Cerebellar cortex (tissue), 1 donor: ENCODE measurements at places on chromosomes 16 and 17.

- DNase-seq: no peak
These were observed 122.1 kb downstream of the SNX29 start for GRCh38 chr16:12098429-12099310.

DNA sequence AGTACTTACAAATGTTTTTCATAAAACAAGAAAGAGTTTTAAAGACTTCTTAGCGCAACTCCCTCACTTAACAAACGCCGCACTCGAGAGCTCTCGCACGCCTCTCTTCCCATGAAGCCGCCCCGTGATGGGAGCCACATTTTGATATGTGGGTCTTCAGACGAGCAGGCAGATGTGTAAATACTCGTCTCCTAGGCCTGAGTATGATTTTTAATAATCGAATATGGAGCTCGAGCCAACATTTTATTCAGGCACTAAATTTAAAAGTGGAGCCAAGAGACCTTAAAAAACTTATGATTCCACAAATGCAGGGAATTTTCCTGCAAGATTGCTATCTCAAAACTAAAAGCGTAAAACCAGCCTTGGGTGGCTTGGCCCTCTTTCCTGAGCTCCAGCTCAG, 55.4 kb downstream of the IRX6 start:
- DNase-seq: no peak

DNA sequence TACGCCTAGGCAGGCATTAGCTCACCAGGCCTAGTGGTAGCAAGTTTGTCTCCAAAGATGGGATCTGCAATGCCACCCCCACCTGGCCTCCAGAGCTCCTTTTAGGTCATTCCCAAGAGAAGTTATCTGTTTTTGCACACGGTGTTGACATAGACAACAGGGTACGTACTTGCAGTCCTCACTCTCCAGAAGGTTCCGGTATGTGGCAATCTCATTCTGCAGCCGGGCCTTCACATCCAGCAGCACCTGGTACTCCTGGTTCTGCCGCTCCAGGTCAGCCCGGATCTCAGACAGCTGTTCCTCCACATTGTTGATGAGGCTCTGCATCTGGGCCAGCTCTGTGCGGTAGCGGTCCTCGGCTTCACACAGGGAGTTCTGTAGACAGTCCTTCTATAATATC, 9.8 kb upstream of the KRT31 start:
- no peak for DNase-seq

- no peak for DNase-seq
These were observed 7.2 kb upstream of the PPM1D start for GRCh38 chr17:60592750-60593149.

GRCh38 chr17:62882284-62882683, 74.2 kb upstream of the MARCHF10 start:
- no peak for DNase-seq

DNA sequence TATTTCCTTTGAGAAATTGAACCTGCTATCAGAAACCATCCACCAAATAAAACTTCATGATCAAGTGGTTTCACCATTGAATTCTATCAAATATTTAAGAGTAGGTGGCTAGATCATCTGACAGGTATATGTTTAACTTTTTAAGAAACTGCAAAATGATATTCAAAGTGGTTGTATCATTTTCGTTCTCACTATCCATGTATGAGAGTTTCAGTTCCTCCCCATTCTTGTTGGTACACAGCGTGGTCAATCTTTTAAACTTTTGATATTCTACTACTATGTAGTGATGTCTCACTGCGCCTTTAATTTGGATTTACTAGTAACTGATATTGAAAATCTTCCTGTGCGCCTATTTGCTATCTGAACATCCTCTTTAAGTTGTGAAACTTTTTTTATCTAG, 163.7 kb downstream of the CYB561 start:
- DNase-seq: no peak

DNA sequence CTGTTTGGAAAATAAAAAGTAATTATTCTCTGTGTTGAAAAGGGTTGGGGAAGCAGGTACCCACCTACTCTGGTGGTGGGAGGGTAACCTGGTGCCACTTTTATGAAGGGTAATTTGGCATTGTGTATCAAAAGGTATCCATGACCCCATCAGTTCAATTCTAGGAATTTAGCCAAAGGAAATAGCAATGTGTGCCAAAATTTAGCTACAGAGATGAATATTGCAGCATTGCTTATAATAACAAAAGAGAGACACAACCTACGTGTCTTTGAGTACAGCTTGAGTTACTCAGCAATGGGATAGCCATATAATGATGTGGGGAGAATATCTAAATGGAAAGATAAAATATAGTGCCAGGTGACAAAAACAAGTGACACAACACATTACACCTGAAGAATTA, 170.7 kb downstream of the NTN1 start:
- DNase-seq: no peak

DNA sequence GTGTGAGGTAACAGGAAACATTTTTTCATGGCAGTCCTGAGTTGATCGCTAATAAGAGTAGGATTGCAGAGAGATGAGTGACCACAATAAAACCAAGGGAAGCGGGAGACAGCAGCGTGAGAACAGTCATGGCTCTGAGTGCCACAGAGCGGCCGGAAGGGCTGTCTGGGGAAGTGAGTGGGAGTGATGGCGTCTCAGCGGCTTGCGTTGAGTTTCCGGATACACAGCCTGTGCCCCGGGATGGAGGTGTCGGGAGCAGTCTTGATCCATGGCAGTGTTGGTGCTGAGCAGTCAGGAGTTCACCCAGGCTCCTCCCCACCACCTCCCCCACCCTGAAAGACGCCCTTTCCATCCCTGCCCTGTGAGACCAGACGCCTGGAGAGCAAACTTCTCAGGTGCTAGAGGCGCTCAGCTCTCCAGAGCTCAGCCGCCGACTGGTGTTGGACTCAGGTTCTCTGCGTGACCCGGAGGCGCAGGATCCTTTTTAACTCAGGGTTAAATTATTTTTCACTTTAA, 59.8 kb downstream of the BANP start:
- DNase-seq: no peak

DNA sequence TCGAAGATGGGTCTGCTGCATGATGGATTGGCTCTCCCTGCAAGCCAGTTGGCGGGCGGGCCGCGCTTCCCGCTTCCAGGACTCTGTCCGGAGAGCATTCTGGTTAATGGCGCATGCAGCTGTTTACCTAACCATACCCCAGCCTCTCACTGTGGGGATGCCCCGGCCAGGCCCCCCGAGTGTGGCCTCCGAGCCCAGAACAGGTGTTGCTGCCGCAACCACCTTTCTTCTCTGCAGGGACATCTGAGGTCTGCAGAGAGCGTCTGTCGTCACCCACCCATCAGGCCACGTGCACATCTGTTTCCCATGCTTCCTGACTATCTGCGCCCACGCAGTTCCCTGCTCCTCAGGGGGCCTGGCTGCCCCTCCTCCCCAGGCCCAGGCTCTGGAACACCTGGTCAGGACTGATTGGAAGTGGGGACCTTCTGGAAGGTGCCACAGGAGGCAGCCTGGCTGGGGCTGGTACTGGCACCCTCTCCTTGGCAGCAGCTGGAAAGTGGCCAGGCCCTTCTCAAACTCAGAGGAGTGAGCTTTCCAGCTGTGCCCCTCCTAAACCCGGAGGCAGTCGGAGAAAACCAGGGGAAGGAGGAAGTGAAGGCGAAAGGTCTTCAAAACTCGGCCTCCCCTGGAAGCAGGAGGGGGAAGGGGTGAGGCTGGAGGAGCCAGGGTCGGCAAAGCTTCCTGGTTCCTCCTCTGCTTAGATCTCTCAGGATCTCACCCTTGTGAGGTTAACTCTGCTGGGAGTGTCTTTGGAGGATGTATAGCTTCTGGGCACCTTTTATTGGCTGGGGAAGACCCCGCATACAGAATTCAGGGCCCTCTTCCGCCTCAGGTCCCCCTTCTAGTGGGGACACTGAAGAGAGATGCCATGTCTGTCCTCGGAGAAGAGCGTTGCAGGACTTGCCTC, 64.5 kb upstream of the CIBAR2 start:
- DNase-seq: no peak

DNA sequence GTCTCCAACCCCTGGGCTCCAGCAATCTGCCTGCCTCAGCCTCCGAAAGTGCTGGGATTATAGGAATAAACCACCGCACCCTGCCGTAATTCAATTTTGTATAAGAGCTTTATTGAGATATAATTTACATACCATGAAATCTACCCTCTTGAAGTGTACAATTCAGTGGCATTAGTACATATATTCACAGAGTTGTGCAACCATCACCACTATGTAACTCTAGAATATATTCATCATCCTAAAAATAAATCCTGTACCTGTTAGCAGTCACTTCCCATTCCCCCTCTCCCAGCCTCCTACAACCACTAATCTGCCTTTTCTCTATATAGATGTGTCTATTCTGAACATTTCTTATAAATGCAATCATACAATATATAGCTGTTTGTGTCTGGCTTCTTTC, 26.1 kb downstream of the TOM1L2 start:
- DNase-seq: no peak

DNA sequence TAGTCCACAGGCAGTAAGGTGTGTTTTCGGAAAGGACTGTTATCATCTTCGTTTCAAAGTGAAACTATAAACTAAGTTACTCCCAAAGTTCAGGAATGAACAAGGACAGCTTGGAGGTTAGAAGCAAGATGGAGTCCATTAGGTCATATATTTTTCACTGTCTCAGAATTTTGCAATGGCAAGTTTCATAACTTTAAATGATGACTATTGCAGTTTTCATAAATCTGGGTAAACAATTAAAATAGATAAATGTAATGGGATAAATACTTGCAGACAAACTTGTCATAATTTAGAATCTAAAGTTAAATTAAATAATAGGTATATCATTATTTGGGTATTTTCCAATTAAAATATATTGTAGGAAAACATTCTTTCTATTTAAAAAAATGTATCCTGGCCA, 14.7 kb upstream of the TRIM25 start:
- DNase-seq: no peak

DNA sequence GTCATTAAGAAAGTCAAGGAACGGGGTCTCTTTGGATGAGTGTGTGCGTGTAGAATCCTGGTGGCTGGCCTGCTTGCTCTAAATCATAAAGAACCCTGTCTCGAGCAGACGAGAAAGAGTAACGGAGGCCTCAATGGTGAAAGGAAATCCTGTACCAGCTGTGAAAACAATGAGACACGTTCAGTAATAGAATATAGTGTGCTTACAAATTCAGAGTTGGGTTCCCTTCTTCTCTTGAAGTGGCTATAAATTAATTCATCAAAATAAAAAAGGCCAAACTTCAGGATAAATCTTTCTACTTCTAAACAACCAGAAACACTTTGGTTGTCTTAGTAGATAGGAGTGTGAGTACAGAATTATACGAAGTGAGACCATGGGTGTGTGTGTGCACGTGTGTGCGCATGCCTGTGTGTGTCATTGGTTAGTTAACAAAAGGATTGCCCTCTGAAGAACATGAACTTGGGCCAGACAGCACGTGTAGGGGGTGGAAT, 48.5 kb downstream of the WWOX start:
- no peak for DNase-seq

GRCh38 chr16:1159325-1159972, 6.5 kb downstream of the CACNA1H start:
- no peak for DNase-seq

DNA sequence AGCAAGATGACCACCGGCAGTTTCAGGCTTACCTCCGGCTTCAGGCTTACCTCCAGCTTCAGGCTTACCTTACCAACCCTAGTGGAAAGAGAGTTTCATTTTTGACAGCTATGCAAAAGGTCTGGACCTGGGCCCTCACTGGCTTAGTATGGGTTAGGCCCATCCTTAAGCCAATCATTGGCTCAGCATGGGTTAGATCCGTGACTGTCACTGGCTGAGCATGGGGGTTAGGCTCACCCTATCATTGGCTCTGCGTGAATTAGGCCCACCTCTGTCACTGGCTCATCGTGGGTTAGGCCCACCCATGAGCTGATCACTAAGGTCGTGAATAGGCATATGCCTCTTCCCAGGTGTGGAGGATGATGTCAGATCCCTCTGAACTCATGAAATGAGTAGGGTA, 8.1 kb downstream of the NDE1 start:
- no peak for DNase-seq

DNA sequence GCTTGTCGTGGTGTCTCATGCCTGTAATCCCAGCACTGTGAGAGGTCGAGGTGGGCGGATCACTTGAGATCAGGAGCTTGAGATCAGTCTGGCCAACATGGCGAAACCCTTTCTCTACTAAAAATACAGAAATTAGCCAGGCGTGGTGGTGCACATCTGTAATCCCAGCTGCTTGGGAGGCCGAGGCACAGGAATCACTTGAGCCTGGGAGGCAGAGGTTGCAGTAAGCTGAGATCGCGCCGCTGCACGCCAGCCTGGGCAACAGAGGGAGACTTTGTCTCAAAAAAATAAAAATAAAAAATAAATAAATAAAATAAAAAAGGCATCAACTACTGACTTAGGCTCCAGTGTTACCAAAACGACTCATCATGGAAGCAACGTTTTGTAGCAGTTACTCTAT, 115.5 kb downstream of the PLCG2 start:
- no peak for DNase-seq

DNA sequence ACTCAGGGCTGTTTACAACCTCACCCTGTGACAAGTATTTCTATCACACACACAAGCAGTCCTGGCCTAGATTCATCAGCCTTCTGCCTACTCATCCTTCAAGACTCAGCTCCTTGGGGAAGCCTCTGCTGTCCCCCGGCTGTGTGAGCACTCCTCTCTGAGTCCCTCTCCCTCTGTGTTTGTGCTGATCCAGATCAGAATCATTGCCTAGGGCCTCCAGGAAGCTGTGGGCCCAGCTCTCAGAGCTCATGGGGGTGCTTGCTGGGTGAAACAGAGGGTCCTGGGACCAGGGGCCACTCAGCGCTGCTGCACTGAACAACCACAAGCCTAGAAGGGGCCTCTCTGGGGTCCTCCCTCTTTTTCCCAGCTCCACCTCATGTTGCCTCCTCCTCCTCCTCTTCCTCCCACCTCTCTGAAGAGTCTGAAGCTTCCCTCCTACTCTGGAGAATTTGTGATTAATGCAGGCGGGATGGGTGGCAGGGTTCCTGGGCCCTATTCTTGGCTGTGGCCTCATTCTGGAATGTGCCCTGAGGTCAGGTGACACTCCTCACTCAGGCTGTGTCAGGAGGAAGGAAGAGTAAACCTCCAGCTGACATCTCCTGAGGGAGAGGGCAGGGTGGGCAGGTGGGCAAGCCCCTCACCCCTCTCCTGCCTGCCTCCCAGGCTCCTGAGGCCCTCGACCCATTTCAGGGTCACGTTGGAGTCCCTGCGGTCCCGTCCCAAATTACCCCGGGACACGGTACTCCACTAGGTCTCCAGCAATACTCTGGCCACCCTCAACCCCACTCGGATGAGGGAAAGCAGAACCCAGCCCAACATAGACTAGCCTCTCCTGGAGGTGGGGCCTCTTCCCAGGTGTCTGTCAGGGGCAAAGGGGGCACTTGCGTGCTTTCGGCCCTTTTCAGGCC, 10.1 kb downstream of the WFIKKN2 start:
- DNase-seq: no peak

DNA sequence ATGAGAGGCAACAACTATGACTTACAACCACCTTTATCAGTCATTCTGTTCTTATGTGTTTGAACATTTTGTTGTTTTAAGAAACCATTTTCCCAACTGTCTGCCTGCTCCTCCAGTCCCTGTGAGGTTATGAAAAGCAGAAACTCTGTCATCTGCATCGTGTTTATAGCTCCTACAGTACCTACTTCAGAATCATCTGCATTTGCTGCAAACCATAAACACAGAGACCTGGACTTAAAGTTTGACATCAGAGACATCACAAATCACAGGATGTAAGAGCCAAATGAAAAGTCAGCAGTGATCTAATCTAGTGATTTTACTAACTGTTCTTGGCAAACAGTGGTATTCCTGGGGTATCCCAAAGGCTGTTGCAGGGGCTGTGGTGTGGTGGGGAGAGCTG, 55.2 kb downstream of the CDH11 start:
- DNase-seq: no peak

GRCh38 chr17:7312432-7313087, 2.6 kb downstream of the GPS2 start:
- no peak for DNase-seq
